ENCODE measurements at places on chromosomes 16 and 17.

DNA sequence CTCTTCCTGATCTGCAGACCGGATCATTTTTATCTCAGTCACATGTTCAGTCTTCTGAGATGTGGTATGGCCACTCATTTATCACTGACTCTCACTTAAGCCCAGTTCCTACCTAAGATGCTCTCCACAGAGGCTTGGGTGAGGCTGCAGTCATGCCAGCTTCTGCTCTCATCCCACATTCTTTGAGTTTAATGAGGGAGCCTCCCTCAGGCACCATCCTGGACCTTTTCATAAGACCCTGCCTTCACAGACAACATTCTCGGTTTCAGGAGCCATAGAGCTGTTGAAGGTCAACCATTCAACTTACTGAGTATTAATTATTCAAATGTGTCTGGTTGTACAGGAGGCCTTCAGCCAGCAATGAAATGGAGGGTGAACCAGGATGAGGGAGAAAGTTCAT is 23.6 kb upstream of the HNF1B start:
- DNase-seq, result no peak

DNA sequence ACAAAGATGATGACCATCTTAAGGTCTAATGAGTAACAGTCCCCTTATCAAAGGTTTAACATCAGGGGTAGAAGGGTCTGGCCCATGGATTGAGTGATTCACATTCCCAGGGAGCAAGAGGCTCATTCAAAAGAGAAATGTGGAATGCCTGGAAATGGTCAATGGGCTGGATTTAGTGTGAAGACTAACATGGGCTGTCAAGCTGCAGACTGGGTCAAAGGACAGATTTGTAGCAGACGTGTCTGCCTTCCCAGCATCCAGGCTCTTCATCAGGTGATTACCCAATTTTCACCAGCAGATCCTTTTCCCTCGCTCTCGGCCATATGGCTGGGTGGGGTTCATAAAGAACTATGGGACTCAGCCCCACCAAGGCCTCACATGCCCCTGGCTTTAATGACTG is 26.8 kb downstream of the DCUN1D3 start:
- no peak for DNase-seq

- DNase-seq, result no peak
These were observed 174.1 kb upstream of the MPHOSPH6 start for GRCh38 chr16:82344157-82344556.

DNA sequence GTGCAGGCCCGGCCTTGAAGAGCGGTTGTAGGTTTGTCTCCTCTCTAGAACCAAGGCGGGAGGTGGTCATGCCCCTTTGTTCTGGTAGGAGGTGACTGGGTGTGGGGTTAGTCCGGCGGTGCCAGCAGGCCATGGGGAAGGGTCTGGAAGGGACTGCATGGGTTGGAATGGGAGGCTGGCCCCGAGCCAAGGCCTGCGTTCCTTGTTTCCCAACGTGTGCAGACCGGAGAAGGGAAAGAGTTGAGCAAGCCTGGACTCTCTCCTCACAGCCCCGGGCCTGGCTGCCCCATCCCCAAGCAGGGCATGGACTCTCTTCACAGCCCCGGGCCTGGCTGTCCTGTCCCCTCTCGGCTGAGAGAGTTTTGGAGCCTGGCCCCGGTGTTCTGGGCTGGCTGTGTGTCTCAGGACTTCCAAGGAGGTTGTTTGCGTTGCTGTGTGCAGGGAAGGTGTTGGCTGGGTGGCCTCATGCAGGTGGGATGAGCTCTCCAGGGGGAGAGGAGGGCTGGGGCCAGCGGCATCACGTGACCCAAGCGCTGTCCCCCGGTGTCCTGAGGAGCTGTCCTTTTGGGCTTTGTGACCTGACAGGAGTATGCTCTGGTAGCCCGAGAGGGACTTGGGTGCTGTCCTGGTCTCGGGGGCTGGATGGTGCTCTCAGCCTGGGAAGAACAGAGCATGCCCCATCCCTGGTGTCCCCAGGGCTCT is 2.6 kb downstream of the CACNA1H start:
- DNase-seq, result no peak

DNA sequence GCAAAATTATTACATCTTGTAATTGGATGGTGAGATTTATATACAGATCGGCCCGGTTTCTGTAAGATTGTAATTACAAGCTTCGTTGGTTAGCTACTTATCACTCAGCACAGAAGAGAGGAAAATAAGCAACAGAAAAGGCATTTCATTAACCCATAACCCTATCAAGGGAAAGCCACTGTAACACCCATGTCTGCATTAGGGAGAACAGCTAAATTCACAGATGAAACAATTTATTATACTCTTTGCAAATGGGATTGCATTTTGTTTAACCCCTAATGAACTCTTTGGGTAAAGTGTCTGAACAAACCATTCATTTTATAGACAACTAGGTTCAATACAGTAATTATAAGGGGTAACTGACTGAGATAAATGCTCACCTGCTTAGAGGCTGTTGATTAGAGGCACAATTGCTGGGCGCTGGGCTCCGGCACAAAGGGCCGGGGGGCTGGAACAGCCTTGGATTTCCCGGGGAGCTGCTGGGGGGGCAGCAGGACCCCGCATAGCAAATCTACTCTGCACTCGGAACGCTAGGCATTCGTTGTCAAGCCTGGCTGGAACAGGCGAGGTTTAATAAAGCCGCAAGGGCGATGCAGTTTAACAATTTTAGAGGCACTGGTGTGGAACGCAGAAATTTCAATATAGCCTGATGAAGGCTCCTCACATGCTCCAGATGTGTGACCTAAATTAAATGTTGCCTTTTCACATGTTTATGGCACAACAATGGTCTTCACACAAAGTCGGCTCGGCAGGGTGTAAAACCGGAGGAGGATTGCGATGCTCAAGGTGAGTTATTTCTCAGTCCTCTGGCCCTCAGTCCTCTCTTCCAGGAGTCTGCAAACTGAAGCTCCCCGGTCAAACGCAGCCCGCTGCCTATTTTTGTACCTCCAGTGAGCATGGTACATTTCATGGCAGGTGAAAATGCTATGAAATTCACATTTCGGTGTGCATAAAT is 134.0 kb upstream of the IRX6 start:
- DNase-seq, result no peak

- DNase-seq, result no peak
These were observed 151.8 kb downstream of the IRF8 start for GRCh38 chr16:86050591-86051367.

DNA sequence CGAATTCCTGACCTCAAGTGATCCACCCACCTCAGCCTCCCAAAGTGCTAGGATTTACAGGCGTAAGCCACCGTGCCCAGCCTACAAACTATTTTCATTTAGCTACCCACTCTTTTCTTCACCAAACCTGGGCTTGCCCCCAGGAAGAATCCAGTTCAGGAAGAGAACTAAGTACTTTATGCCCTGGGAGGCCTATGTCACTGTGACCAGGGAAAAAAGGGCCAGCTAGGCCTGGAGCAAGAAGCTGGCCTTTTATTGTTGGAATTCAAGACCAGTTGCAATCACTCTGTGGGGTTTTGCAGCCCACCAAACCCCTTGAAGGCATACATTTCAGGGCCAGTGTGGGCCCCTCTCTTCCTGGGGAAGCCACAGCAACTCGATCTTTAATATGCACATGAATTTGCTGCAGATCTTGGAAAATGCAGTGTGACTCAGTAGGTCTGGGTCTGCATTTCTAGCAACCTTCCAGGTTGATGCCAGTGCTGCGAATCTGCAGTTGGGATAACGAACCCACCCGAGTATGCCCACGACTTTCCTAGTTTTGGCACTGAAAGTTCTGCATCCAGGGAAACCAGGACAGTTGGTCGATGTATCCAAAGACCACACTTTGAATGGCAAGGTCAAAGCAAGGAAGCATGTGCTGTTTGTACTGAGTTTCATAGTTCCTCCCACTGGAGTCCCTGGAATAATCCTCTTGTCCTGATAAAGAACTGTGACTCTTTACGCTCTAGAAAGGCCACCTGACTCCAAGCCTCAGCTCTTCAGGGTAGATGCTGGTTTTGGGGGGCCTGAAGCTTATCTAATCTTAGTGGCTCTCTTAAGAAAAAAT is 7.2 kb upstream of the MRPS23 start:
- DNase-seq, result no peak

DNA sequence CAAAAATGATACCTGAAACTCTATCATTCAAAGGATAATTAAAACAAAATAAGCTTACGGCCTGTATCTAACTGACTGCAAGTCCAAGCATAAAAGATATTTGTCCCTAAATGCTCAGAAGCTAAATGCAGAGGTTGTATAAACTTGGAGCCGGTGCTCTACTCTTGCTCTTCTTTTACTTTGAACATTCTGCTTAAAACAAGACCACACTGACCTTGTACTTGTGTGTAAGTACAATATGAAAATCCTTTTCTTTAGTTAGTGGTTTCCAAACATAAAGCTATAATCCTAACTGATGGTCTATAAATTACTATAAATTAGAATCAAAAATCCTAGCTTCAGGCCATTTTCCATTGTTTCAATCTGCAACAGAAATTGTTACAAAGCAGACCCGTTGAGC is 74.6 kb downstream of the SPAG9 start:
- no peak for DNase-seq

DNA sequence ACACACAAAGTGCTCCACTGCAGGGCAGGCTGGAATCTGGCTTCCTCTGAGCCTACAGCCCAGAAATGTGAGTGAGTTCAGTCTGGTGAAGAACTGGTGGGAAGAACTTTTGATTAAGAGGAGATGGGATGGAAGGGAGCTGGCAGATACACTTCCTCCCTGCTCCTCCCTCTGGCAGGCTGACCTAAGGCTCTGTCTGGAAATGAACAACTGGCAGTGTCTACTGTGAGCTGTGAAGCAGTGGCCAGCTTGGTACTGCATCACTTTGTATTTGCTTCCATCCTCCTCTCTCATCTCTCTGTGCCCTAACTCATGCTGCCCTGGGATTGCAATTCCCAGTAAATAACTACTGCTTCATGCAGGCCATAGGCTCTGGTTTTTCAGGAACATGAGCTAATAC is 45.6 kb downstream of the MAF start:
- no peak for DNase-seq

- DNase-seq, result no peak
These were observed 108.5 kb upstream of the CHMP6 start for GRCh38 chr17:80882926-80883685.

DNA sequence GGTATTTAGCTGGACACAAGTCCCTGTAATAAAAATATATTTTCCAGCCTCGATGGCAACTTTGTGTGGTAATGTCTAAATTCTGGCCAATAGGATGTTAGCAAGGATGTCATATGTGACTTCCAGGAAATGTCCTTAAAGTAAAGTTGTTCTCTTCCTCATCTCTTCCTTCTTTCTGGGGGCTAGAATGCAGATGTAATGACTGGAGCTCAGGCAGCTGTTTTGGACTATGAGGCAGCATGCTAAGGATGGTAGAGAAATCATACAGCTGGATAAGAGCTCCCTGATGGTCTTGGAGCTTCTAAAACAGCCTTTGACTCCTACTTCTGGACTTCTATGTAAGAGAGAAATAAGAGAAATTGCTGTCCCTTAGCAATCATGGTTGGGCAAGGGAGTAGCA is 16.9 kb upstream of the MAPT start:
- no peak for DNase-seq

DNA sequence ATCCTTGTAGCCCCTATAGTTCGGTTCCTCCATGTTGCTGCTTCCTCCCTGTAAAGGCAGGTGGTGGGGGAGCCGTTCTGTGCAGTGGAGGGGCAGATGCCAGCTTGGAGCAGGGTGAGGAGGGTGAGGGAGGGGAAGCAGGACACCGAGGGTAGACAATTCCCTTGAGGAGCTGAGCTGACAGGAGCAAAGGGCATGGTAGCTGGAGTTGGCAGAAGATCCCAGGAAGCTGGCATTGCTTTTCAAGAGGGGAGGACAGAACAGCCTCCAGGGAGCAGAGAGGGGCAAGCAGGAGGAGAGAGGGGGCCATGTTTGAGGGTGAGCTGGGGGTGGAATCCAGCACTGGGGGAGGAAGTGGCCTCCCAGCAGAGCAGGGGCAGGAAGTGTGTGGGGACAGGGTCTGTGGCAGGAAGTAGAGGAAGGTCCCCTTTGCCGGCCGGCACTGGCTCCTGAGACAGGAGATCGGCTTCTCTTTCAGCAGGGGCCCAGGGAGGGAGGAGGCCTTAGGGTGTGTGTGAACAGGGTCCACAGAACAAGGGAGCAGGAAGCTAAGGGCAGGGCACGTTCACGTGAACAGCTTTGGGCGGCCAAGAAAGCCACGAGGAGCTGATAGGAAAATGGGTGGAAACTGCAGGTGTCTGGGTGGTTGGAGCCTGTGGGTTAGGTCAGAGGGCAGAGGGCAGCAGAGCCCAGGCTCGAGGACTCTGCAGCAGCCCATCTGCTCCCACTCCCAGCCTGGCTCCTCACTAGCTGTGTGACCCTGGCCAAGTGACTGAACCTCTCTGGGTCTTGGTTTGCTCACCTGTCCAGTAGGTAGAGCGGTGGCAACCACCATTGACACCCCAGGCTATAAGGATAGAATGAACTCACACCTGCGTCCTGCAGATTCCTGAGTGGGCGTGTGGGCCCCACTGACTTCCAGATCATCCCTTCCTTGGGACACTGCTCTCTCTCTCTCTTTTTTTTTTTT is 17.5 kb upstream of the SPNS2 start:
- peak; percentile 33 for DNase-seq

GRCh38 chr16:85525420-85526184 is 87.5 kb upstream of the GSE1 start:
- DNase-seq, result no peak

DNA sequence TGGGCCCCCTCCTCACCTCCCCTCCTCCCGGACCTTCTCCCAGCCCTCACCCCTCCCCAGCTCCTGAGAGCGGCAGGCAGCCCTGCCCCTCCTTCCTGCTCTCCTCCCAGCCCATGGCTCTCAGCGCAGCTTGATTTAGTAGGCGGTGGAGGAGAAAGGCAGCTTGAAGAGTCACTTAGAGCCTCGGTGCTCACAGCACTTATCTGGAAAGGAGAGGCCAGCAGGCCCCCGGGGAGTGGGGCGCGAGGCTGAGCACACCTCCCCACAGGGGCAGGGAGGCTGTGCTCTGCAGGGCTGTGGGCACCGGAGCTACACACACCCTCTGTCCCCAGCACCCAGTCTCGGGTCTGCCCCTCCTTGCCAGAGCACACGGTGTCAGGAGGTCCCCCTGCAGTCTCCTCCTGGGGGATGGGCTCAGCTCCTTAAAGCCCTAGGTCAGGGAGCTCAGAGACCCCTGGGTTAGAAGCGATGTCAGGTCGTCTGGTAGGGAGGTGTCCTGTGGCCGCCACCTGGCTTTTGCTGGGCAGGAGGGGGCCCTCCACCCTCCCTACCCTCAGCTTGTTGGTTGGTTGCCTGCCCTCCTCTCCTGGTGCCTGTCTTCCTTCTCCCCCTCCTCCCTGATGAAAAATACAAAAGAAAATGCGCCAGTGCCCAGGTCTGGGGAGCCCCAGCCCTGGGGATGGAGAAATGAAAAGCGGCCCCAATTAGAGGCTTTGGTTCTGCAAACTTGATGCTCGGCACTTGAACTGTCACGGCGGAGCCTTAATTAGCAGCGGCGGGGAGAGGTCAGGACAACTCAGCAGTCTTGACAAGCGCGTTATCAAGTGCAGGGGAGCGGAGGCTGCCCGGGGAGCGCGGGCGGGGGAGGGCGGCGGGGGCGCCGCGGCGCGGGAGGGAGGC is 151.1 kb upstream of the GSE1 start:
- peak; percentile 21 for DNase-seq

- DNase-seq, result peak; percentile 55
These were observed 1.2 kb downstream of the CYBC1 start for GRCh38 chr17:82449131-82449882.

GRCh38 chr16:4032768-4033167 is 83.5 kb downstream of the ADCY9 start:
- peak; percentile 4 for DNase-seq

Data from stimulated activated CD4-positive, alpha-beta T cell treated with anti-CD3 and anti-CD28 coated beads, Interleukin-4, amount 100 ng/mL, for 1 hour (primary cell).